Hematopoietic multipotent progenitor cell treated with erythropoietin and hydrocortisone succinate and interleukin-3 and kit ligand, for 8 days (in vitro differentiated cells): ENCODE measurements at places on chromosomes 2 and 18.

DNA sequence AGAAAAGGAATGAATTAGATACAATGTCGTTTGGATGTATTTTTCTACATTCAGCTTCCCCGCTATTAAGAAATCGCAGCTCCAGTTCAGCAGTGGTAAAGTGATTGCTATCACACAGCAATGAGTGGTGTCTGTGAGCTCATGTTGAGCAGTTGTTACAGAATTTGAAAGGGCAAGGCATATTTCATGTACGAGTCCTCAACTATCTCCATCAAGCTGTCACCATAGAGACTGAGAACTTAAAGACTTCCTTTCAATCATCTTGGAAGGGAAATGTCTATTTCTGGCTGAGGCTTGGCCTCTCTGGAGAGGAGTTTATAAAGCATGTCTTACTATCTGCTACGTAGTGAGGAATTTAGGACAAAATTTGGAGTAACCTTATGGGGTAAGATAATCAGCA, 24.4 kb upstream of the FAM117B start:
- no peak for DNase-seq

- no peak for DNase-seq
These were observed 38.4 kb downstream of the EPAS1 start for GRCh38 chr2:46335391-46336282.

- DNase-seq = no peak
These were observed 63.4 kb upstream of the L3MBTL4 start for GRCh38 chr18:6478121-6478520.

- no peak for DNase-seq
These were observed 63.8 kb downstream of the ARL6IP6 start for GRCh38 chr2:152782171-152782570.

GRCh38 chr2:85470850-85471800, 52.6 kb downstream of the SH2D6 start:
- no peak for DNase-seq

DNA sequence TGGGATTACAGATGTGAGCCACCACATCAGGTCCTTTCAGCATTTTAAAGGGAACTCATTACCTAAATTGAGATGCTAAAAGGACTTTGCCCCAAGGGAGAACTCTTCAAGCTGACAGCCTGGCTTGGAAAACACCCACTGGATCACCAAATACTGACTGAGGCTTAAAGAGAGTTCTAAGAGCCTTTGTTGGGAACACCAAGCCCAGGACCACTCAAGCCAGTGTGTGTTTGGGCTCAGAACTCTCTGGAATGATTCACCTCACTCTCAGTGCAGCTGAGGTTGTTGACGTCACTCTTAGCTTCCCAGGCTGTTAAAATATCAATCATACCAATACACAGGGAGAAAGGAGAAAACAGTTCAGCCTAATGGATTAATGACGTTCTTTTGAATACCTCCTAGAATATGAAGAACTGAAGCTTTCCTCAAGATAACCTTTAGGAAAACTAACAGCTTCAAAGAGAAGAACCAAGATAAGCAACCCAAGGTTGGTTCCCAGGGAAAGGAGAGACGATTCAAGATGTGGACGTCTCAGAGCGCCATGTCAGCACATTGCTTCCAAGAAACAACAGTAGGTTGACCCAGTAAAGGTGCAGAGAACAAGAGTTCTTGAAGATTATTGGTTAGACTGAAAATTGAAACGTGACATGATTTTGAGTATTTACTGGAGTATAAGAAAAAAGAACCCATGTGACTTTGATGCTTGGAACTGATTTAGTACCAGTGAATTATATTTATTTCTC, 48.0 kb upstream of the MGAT4A start:
- no peak for DNase-seq

- DNase-seq = no peak
These were observed 4.5 kb upstream of the POLE4 start for GRCh38 chr2:74953796-74954499.

GRCh38 chr2:230068016-230068650, 591 bp downstream of the SLC16A14 start:
- peak; percentile 14 for DNase-seq

DNA sequence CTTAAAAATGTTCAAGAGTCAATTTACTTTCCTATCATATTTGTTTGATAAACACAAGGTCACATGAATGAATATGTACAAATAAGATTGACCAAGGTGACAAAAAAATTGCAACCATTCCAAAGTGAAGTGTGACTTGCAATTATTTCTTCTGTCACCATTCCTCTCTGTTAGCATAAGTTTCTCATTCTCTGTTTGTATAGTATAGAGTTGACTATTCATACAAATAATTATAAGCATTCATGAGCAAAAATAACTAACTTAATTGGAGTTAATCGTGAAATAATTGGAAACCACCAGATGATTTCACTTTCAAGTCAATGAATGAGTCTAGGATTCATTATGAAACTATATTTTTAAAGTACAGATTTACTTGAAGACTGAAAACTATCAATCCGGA, 42.1 kb downstream of the PGAP1 start:
- no peak for DNase-seq

- no peak for DNase-seq
These were observed 48.5 kb downstream of the TPO start for GRCh38 chr2:1461507-1462390.

DNA sequence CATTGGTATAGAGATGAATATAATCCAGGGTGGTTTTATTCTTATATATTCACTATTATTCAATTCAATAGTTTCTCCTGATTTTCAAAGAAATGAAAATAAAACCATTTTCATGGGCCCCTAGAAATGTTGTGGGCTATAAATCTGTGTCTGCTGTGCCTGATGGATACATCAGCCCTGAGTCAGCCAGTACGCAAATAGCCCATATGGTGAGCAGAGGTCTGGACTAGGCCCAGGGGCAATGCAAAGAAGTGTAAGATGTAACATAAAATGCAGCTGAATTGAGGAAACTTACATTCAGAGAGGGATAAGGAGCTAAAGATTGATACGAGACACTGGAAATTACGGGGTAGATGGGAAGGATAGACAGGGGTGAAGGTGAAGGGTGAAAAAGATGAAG, 122.5 kb downstream of the MAIP1 start:
- no peak for DNase-seq

GRCh38 chr2:136246086-136246669, 128.2 kb upstream of the CXCR4 start:
- peak; percentile 35 for DNase-seq

- no peak for DNase-seq
These were observed 102.2 kb upstream of the KCTD1 start for GRCh38 chr18:26650310-26651268.

DNA sequence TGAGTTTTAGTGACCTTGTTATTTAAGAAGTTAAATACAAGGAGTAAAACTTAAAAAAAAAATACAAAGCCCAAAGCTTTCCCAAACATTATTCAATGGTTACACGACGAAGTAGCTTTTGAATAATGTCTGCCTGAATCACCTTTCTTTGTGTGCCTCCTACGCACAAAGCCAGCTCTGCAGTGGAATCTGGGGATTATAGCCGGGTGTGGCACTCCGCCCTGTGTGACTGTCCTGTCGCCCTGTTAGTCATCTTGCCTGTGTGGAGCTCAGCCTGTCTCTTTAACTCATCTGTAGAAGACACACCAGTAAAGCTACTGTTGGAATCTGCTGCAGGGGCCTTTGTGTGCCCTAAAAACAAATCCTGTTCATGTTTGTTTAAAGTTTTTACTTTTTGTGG, 79.4 kb upstream of the TCF7L1 start:
- DNase-seq = peak; percentile 29

- no peak for DNase-seq
These were observed 372.6 kb upstream of the NT5C1B start for GRCh38 chr2:18961991-18962421.

DNA sequence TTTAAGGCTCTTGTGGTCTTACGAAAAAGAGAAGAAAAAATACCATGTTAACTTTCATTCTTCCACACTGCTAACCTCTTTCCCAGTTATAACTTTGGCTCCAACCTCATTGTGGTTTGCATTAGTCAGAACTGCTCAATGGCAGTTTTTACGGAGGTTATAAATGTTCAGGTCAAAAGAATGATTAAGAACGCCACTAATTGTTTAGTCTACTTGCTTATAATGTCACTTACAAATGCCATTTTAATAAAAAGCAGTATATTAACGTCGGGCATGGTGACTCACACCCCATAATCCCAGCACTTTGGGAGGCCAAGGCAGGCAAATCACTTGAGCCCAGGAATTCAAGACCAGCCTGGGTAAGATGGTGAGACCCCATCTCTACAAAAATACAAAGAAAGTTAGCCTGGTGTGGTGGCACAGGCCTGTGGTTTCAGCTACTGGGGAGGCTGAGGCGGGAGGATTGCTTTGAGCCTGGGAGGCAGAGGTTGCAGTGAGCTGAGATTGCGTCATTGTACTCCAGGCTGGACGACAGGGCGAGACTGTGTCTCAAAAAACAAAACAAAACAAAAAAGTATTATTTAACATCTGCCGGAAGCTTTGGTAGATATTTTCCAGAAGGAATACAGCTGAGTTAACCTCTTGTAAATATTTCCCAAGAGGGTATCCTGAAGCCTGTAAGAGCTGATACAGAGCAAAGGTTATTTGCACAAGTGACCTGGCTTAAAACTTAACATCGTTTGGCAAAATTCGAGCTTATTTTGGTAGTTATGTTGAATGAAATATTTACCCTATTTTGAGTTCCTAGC, 5.1 kb downstream of the AGPS start:
- peak; percentile 26 for DNase-seq

- peak; percentile 83 for DNase-seq
These were observed at the start of gene TUBA4A for GRCh38 chr2:219253753-219254589. Gene TUBA4A, minus strand, starts transcription at chr2:219253918. Its CDS starts 60 bp downstream, at chr2:219253858.

DNA sequence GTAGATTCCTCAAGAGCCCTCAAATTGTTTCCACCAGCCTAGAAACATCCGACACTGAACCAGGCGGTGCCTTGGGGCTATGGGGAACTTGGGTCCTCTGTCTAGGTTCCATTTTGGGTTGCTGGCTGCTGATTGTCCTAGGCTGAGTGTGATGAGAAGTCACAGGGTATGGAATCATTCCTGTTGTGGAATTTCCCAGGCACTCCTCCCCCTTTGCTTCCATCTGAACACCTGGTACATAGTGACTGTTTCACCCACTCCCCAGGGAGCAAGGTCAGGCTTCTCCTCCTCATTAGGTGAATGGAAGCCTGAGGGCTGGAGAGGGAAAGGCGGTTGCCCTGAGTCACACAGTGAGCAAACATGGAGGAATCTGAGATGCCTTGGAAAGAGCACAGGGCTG, 4.5 kb downstream of the KIF3C start:
- no peak for DNase-seq

- DNase-seq = no peak
These were observed 80.8 kb upstream of the CERS6 start for GRCh38 chr2:168375195-168375798.

DNA sequence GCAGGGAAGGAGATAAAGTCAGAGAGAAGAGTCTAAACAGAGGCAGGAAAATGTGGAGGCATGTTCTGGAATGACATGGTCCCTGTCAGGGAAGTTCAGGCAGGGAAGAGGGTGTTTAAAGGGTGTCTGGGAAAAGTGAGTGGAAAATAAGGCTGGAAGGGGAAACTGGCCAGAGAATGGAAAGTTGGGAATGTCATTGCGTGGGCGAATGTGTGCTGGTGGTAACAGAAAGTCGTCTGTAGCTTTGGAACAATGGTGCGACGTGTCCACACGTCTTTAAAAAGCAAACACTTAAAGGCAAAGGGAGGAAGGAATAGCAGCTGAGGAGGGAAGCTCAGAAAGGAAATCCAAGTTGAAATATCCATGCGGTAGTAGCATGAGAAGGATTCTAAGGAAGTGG, 469.5 kb upstream of the SALL3 start:
- no peak for DNase-seq

- no peak for DNase-seq
These were observed 108.5 kb upstream of the THOC1 start for GRCh38 chr18:376311-376710.

DNA sequence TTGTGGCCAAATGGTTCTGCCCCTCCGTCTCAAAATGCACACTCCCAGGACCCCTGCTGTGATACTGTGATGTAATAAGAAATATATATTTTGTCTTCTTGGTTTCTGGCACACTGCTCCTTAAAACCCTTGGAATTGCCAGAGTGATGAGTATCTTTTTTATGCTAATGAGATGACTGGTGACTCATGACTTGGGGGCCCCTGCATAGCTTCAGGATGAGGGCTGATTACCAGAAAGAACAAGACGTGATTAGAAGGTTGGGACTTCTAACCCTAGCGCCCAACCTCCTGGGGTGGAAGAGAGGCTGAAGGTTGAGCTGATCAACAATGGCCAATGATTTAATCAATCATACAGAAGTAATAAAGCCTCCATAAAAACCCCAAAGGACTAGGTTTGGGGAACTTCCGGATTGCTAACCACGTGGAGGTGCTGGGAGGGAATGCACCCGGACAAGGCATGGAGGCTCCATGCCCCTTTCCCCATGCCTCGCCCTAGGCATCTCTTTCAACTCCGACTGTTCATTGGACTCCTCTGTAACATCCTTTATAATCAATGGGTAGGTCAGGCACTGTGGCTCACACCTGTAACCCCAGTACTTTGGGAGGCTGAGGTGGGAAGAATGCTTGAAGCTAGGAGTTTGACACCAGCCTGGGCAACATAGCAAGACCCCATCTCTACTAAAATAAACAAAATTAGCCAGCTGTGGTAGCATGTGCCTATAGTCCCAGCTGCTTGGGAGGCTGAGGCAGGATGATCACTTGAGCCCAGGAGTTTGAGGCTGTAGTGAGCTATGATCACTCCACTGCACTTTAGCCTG, 89.1 kb downstream of the HS1BP3 start:
- DNase-seq = no peak

DNA sequence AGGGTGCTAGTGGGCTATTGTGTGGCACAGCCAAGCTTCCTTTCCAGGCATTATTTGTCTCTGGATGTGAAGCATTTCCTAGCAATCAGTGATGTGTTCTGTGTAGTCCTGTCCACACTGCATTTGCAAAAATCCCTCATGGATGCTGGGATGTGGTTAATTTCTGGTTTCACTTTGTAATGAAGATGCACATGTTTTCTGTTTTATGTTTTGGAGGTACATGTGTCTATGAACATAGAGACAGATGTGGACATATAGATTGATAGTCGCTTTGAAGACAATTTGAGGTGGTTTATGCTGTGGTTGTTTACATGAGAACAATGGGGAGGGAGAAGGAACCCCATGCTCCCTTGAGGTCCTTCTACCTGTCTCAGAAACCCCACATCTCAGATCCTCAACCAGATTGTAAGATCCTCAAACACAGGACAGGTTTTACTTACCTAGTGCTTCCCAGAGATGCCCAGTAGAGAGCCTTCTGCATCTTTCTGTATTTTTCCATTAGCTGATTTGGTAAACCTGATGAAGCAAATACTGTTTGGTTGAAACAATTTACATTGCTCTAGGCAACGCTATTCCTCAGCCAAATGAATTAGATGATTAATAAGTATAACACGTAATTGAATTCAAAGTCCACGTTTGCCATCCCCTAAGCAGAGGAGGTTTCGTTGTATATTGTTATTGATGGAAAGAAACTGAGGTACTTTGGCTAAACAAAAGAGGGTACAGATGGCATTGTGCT, 204.4 kb downstream of the SPP2 start:
- no peak for DNase-seq

- no peak for DNase-seq
These were observed 83.7 kb upstream of the SLC1A4 start for GRCh38 chr2:64905338-64906024.
